Choroid plexus epithelial cell (primary cell): ENCODE measurements at places on chromosomes 11 and 22.

DNA sequence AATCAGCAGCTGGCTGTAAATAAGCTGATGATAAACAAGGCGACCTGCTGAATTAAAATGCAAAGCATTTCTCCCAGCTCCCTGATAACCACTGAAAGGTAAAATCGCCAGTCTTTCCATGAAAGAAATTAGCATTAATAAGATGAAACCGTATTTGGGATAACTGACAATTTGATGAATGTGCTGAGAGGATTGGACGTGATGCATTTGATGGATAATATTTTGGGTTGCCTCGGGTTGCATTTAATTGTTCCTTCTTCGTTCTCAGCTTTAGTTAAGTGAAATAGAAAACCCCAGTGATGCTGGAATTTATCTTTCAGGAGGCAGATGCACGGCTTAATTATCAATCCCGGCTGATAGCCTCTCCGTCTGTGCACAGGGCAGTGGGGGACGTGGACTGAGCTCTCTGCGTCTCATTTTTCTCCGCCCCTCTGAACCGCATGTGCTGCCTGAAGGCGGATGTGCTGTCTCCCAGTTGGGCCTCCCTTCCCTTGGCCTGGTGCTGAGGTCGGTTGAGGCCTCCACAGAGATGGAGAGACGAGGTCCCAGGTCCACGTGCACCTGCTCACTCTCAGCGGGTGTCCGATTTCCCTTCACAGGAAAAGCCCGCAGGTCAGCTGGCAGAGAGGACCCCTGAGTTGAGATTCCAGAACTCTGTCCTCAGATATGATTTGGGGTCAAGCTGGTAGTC is 846.2 kb downstream of the BRD1 start:
- DNase-seq = no peak

DNA sequence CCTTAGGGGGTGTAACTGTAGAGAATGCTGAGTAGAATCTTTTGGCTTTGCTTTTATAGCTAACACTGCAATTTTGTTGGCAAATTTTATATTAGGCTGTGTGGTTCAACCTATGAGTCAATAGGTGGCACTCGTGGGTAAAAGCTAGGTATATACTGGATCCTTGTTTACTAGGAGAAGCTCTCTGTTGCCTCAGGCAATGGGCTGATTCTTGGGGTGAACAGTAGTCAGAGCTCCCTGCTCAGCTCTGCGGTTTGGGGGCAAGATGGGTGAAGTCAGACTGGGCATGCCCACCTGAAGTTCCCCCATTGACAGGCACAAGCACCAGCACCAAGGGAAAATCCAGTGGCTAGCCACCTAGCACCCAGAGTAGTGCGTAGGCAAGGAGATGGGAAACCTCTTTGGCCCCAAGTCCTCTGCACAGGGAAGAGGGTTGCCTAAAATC is 238.7 kb downstream of the FAM181B start:
- DNase-seq = no peak

GRCh38 chr11:76680518-76681425 is 10.2 kb upstream of the LRRC32 start:
- DNase-seq = peak; percentile 81

DNA sequence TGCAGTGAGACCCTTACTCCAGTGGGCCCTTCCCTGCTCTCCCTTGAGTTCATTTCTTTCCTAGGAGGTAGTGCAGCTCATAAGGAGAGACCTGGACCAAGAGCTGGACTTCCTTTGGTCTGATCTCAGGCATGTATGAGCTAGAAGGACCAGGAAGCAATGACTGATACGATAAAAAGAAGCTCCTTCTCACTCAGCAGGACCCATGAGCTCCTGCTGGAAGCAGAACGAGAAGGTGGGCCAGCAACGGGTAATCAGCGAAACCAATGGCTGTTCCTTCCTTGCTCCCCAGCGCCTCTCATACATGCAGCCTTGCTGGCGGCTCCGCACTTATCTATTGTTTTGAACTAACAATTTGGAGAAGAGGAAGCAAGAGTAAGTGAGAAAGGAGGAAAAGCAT is 56.8 kb downstream of the RPUSD4 start:
- DNase-seq = no peak

GRCh38 chr11:44824300-44824704 is 97.5 kb downstream of the TSPAN18 start:
- no peak for DNase-seq

- DNase-seq = no peak
These were observed 49.0 kb upstream of the BID start for GRCh38 chr22:17823226-17823625.

DNA sequence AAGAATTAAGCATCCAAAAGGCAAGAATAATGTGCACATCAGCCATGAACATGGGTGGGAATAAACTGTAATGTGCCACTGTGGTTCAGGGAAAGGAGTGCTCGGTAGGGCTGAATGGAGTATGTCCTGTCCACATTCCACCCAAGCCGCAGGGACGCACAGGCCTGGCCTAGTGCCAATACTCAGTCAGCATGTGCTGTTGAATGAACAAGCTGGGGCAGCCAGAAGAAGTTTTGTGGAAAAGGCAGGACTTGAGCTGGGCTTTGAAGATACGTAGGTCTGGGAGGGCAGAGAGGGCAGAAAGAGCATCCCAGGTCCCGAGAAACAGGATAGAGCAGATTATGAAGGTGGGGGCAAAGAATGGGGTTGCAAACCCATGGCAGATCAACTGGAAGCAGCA is 60.0 kb upstream of the PLET1 start:
- DNase-seq = peak; percentile 97

- DNase-seq = no peak
These were observed 2.8 kb upstream of the CRACR2B start for GRCh38 chr11:824942-825341.

DNA sequence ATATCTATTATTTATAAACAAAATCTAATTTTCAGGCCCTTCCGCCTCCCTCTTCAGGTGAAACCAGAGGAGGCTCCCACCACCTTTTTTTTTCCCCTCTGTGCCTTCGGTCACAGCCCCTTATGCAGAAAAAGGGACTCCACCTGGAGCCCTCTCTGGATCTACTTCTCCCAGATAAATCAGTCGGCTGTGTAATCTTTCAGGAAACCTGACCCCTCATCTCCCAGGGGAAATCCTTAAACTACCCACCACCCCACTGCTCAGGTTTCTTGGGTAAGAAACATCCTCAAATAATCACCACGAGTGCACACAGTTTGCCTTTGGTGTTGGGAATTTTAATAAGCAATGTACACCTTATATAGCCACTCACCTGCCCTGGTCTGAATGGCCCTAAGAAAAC is 104.2 kb downstream of the NAV2 start:
- no peak for DNase-seq

DNA sequence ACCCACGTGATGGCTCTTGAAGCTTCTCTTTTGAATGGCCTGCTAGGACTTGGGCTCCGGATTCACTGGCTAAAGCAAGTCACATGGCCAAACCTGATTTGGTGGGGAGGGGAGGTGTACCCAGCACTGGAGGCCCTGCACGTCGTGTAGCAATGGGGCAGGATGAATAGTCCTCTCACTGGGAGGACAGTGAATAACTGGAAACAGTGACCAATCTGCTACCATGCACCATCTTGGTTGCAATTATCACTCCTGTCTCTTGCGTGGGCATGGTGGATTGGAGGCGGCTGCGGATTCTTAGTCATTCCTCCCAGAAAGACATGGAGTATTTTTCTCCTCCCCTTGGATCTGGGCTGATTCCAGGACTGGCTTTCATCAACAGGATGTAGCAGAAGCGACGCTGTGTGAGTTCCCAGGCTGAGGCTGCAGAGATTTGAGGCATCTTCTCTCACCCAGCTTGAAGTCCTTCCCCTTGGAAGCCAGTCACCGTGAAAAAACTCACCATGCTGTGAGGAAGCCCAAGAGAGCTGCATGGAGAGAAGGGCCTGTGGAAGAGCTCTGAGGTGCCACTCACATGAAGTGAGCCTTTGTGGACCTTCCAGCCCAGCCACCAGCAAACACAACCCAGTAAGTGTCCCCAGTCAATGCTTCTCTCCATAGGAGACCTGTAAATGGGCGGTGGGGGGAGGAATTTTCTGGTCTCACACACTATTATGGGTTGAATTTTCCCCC is 70.4 kb downstream of the IGLL1 start:
- DNase-seq = peak; percentile 84

DNA sequence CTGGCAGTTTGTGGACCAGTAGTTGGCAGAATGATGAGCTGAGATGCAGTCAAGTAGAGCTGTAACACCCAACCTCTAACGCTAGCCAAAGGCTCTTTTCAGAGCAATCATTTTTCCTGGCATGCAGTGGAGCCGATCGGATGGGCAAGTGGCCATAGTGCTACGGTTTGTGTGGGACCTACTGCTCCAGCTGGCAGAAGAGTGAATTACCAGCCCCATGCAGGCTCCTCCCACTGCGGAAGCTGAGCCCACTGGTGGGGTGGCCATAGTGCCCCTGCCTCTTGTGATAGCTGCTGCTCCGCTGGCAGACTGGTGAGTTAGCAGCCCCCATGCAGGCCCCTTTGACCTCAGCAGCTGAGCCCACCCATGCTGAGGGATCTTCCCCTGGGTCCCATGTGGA is 27.0 kb upstream of the SC5D start:
- DNase-seq = no peak

DNA sequence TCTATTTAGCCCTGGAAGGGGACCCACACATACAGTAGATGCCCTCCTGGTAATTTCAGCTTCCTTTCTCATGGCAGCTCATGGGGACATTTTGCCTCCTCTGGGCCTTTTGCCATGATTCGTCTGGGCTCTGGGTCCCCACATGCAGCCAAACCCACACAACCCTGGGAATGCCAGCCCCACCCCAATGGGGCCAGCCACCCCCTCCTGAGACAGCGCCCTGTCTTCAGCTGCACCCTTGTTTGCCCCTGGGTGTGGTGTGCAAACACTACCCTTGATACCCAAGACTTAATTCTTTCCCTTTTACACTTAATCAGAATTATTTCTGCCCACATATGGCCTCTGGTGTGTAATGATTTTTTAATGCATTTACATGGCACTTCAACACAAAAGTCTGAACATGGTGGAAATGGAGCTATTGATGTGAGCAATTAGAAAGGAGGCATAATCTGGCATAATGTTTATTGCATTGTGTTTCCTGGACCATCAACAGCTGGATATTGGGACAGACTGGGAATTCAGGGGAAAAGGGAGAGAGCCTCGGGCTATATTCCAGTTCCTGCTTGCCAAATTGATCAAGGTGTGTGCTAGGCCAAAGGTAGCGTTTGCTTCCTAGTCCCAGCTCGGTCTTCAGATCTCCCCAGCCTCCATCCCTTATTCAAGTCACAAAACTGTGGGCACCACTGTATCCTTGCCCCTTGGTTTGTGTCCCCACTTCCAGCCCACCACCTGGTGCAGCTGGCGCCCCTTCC is 85.0 kb upstream of the ANO1 start:
- DNase-seq = no peak

- peak; percentile 39 for DNase-seq
These were observed 504.2 kb downstream of the SOX6 start for GRCh38 chr11:15852179-15852578.

DNA sequence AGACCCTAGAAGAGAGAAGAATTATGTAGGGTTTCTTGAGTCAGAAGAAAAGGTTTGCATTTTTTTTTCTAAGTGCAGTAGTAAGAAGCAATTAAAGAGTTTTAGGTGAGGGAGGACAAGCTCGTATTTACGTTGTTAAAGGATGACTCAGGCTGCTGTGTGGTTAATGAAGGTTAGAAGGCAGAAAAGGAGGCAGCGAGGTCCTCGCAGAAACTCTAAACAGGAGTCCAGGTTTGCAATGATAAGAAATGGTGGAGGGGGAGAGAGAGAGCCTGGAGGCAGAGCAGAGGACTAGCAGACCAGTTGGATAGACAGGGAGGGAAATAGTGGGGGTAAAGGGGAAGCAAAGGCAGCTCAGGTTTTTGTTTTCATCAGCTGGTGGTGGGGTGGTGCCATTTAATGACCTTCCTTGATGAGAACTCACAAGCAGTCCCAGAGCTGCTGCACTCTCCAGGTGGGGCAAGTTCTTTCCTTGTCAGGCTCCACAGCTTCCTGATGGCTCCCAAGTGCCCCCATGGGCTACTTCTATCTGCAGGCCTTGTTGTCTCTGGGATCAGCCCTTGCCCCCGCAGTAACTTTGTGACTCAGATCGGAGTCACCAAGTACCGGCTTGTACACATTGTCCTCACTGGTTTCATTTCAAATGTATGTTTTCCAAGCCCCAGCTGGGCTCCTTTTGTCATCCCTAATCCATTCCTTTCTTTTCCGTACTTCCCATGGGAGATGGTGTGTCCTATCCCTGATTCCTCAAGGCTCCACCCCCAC is 8.3 kb upstream of the INSC start:
- peak; percentile 85 for DNase-seq
